ENCODE measurements at places on chromosomes 5 and 9.

GRCh38 chr5:85656050-85656449 lies 961.7 kb upstream of the COX7C start:
- no peak for DNase-seq

DNA sequence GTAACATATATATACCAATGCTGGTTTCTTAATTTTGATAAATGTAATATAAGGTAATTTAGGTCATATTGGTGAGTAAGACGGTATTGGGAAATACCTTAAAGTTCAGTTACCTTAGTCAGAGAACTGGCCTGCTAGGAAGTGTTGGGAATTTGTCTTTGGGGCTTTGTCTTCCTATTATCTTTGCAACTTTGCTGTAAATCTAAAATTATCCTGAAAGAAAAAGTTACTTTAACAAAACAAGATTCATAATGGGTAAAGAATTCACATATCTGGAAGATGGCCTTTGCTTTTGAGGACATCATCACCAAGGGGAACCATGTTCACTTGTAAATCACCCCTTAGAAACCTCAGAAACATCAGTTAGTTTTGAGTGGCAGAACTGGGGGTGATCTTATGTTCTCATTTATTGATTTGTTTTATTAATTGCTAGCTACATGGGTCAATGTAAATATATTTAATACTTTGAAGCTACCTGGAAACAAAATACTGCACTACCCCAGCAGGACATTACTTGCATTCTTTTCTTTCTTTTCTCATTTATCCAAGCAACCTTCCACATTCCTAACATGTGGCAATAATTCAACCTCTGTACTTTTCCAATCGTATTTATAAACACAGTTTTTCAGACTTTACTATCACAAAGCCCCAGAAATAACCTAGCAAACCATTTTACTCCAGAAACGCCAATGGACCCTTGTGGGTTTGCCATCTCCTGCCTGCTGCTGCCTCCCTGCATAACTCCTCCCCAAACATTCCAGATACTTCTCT lies 41.4 kb downstream of the GLIS3 start:
- no peak for DNase-seq

- DNase-seq = no peak
Observed at GRCh38 chr5:132496631-132497487, 6.3 kb upstream of the IRF1 start.

DNA sequence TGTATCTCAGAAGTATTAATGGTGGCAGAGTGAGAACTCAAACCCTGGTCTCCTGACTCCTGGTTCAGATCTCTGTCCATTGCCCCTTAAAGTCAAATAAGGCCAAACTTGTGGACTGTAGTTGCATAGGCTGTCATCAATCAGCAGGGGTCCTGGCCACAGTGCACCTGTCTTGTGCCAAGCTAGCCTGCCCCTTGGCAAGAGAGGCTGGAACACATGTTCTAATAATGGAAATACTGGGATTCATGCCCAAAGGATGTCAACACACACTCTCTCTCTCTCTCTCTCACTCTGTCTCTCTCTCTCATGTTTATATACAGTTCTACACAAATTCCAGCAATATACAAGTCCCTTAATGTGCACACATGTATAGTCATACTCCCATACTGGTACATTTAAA lies 44.3 kb downstream of the GLRA1 start:
- DNase-seq = no peak

DNA sequence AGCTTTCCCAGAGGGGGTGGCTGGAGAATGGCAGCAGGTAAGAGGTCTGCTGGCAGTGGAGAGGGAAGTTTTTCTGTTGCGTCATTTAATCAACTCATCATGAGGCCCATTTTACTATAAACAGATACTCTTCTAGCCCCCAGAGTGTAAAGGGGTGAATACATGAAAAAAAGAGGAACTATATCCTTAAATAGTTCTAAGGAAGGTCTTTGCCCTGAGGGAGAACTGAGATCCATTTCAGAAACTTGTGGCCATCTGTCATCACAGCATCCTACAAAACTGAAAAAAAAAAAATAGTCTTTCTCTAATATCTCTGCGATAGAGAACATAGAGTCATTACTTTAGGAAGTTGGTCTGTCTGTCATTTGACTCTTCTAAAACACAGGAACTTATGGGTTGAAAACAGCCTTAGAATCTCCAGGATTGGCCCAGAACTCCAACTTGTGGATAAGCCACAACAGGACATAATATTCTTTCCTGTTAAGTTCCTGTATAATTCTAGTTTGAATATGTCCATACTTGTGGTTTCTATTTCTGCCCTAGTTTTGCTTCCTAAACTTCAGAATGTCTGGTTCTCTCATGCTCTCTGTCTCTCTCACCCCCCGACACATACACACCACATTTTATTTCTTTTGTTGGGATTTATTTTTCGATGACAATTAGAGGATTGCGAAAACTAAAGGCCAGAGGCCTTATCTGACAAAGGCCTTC lies 238.5 kb upstream of the PIK3R1 start:
- no peak for DNase-seq

DNA sequence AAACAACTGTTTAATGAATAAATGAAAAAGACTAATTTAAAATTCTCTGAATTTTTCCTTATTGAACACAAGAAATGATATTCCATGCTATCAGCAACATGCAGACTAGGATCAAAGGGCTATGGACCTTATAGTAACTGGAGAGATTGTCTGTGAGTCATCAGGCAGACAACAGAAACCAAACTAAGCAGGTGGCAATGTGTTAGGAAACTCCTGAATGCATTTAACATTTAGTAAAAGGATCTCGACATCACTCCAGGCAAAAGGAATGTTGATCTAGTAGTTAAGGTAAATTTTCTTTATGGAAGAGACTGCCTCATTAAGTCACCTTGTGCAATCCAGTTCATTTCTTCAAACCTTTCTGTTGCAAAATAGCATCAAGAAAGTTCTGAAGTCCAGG lies 58.4 kb downstream of the ARL15 start:
- DNase-seq = no peak

DNA sequence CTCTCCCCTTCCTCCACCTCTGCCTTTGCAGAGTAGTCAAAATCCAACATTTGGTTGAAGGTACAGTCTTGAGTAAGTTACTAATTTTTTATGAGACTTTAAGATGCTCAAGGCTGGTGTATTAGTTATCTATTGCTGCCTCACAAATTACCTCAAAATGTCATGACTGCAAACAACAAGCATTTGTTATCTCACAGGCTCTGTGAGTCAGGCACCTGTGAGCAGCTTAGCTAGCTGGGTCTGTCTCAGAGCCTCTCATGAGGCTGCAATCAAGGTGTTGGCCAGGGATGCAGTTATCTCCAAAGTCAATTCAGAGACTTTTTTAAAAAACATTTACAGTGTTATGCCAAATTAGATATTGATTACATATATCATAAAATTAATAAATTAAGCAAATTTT lies 371.3 kb upstream of the RGMB start:
- DNase-seq = no peak

- no peak for DNase-seq
Observed at GRCh38 chr5:56143373-56143714, 89.8 kb downstream of the ANKRD55 start.

DNA sequence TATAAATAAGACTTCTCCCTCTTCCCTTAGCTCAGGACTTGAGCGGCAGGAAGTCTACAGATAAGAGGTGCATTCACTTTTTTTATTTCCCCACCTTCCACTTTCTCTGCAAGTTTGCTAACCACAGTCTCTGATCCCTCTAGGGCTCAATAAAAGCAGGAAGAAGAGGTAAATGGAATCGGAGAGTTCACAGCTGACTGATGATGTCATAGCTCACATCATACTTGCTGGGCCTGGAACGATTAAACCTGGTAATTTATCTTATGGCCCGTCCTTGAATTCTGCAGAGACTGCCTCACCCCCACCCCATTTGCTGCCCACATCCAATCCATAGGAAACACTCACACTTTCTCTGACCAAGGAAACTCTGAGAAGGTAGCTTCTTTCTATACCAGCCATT lies 62.9 kb downstream of the DRD1 start:
- DNase-seq = no peak

DNA sequence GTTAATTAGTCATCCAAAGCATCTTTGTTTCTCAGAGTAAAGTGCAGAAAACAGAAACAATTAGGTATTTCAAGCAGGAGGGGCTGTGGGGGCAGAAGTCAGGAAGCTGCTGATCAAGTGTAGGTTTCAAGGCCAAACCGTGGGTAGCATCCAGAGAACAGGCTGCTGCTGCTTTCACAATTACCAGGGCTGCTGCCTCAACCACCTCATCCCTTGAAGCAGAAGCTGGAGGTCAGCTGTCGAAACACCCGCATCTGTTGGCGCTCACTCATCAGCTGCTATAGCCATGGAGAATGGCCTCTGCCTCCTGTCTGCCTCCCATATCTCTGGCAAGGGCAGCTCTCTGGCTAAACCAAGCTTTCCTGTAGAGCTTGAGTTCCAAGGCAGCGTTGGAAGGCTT lies 122.9 kb upstream of the OSMR start:
- DNase-seq = no peak

DNA sequence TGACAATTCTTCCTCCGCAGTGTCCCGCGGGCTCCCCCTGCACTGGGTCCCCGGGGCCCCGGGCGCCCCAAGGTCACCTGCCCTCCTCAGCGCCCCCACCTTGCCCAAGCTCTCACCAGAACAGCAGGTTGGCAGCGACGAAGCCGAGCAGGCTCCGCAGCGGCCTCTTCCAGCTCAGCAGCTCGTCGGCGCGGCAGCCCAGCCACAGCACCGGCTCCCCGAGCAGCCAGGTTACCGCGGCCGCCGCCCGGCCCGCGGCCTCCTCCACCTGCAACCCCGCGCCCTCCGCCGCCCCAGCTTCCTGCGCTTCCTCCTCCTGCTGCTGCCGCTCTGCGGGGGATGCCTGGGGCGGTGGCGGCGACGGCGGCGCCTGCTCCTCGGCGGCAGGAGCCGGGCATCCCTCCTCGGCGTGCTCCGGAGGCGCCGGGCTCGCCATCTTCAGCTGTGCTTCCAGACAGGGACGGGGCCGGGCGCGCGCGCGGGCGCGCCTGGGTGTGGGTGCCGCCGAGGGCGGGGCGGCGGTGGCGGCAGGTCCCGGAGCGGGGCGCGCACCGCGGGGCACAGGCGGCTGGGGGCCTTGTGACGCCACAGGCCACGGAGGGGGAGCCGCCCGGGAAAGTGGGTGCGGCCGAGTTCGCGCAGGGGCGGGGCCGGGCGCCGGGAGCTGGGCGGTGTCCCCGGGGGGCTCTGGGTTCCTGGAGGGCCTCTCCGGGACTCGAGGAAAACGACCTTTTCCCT lies at the start of gene RETREG1:
TSS of gene RETREG1 (minus strand) at position 462 of the 738 bp plus-strand sequence. CDS start at position 436, 26 bp downstream.
- DNase-seq = peak; percentile 54

- DNase-seq = no peak
Observed at GRCh38 chr9:129362287-129363000, 184.4 kb upstream of the IER5L start.

- no peak for DNase-seq
Observed at GRCh38 chr5:155091768-155092717, 78.5 kb downstream of the KIF4B start.

DNA sequence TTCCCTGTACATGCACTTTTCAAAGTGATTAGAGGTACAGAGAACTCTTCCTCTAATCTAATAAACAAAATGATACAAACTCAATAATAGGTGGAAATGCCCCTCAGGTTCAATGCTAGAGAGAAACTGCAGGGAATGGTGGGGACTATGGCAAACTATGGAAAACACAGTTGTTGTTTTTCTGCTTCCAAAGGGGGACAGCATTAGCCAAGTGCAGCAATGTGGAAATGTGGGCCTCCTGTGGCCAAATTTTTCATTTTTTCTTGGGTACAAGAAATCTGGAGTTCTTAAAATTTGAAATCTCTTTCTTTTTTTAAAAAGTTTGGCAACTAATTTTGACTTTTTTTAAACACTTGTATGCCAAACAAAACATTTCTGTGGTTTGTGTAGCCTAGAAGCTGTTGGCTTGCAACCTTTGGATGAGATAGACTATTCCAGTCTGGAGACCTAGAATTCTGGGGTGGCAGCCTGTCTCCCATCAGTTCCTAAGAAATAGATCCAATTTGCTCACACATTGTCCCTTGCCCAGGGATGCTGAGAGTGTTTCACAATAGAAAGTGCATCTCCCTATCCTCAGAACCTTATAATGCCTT lies 218.6 kb downstream of the PAPPA start:
- no peak for DNase-seq

- no peak for DNase-seq
Observed at GRCh38 chr5:2207416-2208238, 324.9 kb upstream of the IRX4 start.

DNA sequence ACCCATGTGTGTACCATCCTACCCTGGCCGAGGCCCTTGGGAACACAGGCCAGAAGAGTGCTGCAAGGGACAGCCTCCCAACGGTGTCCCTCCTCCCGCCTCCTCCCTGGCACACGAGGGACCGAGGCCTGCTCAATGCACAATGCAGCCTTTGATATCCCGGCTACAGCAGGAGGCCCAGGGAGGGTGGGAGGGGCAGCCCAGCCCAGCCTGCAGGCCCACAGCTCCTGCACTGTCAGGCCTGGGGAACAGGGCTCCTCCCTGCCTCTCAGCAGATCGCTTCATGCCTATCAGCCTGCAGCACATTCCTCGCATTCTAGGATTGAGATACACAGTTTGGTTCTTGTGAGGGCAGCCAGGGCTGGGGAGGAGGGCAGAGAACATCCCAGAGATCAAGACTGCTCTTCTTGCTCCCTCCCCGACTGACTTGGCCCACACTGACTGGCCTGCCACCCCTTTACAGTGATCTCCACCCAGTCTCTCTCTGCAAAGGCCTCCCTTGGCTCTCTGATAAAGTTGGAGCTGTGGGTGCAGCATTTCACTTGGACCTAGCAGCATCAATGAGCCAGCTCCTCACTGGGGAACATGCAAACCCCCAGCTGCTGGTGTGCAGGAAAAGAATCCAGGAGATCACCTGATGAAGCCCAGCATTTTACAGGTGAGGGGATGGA lies at the start of gene SH3TC2:
TSS of gene SH3TC2 (minus strand) at position 46 of the 671 bp plus-strand sequence. CDS start at position 6, 40 bp downstream.
- no peak for DNase-seq

GRCh38 chr9:136577941-136578625 lies 32.2 kb upstream of the NOTCH1 start:
- no peak for DNase-seq

DNA sequence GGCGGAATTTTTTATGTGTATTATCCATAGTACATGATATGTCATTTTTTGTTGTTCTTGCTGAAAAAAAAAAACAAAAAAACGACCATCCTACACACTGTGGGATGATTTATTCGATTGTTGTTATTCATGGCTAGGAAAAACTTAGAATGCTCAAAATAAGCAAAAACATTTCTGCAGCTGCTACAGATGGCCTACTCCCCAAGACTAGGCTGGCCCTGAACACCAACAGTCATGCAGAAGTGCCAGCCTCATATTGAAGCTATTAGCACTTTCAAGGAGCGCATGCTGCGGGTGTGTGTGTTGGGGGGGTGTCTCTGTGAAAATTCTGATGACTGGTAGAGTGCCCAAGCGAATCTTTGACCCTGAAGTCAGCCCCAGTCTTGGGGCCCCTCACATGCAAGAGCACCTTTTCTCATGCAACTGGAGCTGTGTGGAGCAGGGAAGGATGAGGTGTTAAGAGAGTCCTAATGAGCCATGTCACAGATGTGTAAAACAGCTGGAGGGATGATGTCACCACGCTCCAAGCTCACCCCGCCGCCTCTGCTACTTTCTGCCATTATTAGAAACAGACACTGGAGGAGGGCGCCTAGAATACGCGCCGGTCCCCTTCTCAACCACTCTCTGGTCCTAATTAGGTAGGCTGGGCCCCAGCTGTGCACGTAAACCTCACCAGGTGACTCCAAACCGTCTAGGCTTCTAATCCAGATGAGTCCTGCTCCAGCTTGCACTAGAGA lies 61.0 kb upstream of the SMIM23 start:
- no peak for DNase-seq
